ENCODE measurements at places on chromosomes 12 and 14. TPM values are rescaled to one million over a fixed set of nuclear protein-coding genes. Genes with fewer than 3 reads are reported as not detected.

PLXNC1 gene
- 4.1 TPM for total RNA-seq

STAC3 gene
- total RNA-seq = 2.7 TPM

- no peak for DNase-seq
Measured at GRCh38 chr14:77105145-77105939, 7.3 kb downstream of the CIPC start.

- DNase-seq = no peak
Measured at GRCh38 chr12:66217342-66217917, 28.4 kb downstream of the IRAK3 start.

- DNase-seq = no peak
Measured at GRCh38 chr14:96364962-96365361, 1.6 kb downstream of the GSKIP start.

All from left cardiac atrium (tissue), 4 donors.